ENCODE measurements at places on chromosomes 4 and X.

GRCh38 chrX:153551135-153551534 lies 33.7 kb downstream of the ATP2B3 start:
- peak; percentile 23 for DNase-seq

- DNase-seq: no peak
Observed at GRCh38 chrX:23805389-23805788, 22.4 kb downstream of the SAT1 start.

DNA sequence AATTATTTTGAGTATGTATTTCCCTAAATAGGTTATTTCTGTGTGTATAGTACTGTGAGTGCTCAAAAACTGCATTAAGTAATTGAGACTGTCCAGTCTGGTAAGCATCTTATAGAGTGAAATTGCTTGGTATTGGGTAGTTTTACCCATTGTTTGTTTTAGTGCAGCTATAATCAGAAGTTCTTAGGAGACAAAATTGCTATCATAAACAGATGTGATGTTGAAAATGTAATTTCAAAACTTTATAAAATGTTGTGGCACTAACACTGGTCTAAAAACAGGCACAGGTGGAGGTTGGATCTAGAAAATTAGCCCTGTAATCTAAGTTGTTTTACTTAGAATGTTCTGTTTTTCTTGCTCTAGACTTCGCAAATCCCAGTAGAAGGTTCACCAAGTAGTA lies 46.8 kb downstream of the RAPGEF2 start:
- DNase-seq: no peak

- no peak for DNase-seq
Observed at GRCh38 chrX:123988423-123989111, 27.1 kb downstream of the STAG2 start.

DNA sequence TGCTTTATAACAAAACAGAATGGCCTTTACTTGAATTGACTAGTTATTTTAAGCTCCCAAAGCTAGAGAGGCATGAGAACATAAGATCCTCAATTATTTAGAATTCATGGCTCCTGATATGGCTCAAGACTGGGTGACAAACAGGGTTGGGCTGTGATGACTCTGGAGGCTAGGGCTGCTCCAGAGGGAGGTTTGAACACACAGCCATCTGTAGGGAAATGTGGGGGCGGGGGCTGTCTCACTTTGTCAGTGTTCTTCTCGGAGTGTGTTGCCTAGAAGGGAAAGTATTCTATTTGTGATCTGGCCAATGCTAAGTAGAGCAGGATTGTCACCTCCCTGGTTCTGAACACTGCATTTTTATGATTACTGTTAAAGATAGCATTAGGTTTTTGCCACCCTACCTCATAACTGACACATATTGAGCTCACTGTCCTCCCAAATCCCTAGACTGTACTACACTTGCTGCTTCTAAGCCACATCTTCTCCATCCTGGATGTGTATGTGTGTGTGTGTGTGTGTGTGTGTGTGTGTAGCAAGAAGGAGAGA lies 45.9 kb downstream of the VSIG4 start:
- no peak for DNase-seq

DNA sequence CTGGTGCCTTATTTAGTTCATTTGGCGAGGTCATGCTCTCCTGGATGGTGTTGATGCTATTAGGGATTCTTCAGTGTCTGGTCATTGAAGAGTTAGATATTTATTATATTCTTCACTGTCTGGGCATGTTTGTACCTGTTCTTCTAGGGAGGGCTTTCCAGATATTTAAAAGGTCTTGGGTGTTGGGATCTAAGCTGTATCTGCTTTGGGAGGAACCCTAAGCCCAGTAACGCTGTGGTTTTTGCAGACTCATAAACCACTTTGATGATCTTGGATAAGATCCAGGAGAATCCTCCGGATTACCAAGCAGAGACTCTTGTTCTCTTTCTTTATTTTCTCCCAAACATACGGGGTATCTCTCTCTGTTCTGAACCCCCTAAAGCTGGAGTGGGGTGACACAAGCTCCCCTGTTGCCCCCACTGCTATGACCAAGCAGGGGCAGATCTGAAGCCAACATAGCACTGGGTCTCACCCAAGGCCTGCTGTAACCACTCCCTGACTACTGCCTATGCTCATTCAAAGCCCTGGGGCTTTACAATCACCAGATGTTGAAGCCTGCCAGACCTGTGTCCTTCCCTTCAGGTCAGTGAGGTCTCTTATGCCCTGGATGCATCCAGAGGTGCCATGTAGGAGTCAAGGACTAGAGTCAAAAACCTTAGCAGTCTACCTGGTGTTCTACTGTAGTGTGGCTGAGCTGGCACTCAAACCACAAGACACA lies 187.6 kb downstream of the GUCY2F start:
- DNase-seq: no peak

DNA sequence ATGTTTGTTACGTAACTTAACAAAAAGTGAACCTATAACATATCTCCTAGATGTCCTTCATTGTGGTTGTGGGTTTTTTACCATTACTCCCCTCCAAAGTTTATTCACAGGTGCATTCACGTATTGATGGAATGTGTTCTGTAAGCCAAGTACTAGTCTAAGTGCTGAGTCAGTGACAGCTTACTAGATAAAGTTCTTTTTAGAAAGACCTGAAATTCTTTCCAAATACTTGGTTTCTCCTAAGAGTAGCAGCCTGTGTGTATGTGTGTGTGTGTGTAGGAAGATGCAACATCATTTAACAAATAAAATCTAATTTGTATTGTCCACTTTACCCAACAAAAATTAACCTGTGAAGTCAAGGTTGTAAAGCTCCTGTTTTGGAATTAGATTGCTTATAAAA lies 22.1 kb downstream of the NAP1L5 start:
- no peak for DNase-seq

- no peak for DNase-seq
Observed at GRCh38 chr4:163284304-163284703, 48.1 kb downstream of the NPY1R start.

DNA sequence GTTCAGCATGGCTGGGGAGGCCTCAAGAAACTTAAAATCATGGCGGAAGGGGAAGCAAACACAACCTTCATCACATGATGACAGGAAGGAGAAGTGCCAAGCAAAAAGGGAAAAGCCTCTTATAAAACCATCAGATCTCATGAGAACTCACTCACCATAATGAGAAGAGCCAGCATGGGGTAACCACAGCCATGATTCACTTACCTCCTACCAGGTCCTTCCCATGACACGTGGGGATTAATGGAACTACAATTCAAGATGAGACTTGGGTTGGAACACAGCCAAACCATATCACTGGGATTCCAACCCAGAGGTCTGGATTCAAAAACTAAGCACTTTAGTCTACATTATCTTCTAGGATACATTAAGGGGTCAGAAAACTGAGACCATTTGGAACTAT lies 609.6 kb upstream of the SPANXN1 start:
- no peak for DNase-seq

Measured in GM03348 (cell line).